Effector memory CD8-positive, alpha-beta T cell (primary cell): ENCODE measurements at places on chromosomes 11 and 22.

- DNase-seq, result no peak
- H3K27ac ChIP-seq, result no peak overlapping the region
- H3K4me3 ChIP-seq, result peak overlapping the region; percentile 89
- peaks cover 2% of the 10 kb centered on the region for H3K36me3 ChIP-seq
- H3K27me3 ChIP-seq, result no peaks in the 10 kb centered on the region
- H3K4me1 ChIP-seq, result peaks cover 16% of the 10 kb centered on the region
These were observed 1.6 kb downstream of the RNF141 start for GRCh38 chr11:10539339-10539738.

- H3K27me3 ChIP-seq, result peaks cover 35% of the 10 kb centered on the region
- H3K36me3 ChIP-seq, result peaks cover 3% of the 10 kb centered on the region
- peak overlapping the region; percentile 54 for H3K27ac ChIP-seq
- peak overlapping the region; percentile 92 for H3K4me3 ChIP-seq
- DNase-seq, result no peak
- peaks cover 14% of the 10 kb centered on the region for H3K4me1 ChIP-seq
These were observed 635 bp upstream of the GRK3 start for GRCh38 chr22:25563761-25564319.

DNA sequence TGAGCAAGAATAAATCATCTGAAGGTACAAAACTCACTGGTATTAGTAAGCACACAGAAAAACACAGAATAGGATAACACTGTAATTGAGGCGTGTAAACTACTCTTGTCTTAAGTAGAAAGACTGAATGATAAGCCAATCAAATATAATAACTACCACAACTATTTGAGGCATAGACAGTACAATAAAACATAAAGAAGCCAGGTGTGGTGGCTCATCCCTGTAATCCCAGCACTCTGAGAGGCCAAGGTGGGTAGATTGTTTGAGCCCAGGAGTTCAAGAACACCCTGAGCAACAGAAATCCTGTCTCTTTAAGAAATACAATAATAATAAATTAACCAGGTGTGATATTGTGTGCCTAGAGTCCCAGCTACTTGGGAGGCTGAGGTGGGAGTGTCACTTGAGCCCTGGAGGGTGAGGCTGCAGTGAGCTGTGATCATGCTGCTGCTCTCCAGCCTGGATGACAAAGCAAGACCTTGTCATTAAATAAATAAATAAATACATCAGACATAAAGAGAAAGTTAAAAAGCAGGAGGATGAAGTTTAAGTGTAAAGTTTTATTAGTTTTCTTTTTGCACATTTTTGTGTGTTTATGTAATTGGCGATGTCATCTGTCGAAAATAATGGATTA is 390.6 kb downstream of the DYNC2H1 start:
- H3K4me1 ChIP-seq, result no peaks in the 10 kb centered on the region
- DNase-seq, result no peak
- no peak overlapping the region for H3K4me3 ChIP-seq
- H3K36me3 ChIP-seq, result no peaks in the 10 kb centered on the region

DNA sequence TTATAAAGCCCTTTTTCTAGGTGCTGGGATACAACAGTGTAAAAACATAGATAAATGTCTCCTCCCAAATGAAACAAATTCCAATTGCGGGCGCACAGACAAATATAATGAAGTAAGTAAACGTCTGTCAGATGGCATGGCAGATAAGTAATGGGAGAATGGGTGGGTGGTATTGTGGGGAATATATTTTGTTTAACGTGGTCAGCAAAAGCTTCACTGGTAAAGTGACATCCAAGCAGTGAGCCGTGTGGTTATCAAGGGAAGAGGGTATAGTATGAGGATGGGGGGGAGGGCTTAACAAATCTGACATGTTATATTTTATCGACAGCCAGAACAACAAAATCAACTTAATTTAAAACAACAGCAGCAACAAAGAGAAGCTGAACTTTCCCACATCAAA is 1.2 kb downstream of the SVIP start:
- H3K4me1 ChIP-seq, result peaks cover 13% of the 10 kb centered on the region
- H3K27me3 ChIP-seq, result no peaks in the 10 kb centered on the region
- peak overlapping the region; percentile 94 for H3K4me3 ChIP-seq
- DNase-seq, result no peak

DNA sequence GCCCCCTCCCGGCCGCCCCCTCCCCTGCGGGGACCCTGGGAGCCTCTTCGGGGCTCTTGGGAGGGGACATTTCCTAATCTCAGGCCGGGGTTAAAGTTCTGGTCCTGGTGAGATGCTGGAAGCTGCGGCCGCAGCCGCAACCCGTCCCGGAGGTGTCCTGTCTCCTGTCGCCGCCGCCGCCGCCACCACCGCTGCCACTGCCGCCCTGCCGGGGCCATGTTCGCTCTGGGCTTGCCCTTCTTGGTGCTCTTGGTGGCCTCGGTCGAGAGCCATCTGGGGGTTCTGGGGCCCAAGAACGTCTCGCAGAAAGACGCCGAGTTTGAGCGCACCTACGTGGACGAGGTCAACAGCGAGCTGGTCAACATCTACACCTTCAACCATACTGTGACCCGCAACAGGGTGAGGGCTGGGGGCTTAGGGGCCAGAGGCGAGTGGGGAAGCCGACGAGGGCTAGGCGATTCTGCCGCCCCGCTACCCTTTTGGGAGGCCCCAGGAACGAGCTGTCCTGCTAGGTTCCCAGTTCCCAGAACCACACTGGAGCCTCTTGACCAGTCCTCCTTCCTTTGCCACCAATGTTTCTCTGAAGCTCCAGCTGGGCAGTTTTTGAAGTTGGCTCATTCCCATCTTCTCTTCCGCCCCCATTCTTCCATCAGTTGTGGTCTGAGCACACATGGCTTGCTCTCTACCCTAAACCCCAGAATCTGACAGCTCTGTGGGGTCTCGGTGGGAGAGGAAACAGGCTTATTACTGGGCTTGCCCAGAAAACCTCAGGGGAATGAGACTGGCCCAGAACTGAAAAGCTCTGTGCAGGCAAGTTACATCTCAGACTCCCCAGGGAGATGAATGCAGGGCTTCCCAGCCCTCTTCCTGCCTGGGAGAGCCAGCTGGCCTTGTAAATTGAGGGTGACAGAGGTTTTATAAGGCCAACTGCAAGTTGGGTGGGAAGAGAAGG is 781 bp downstream of the SIDT2 start:
- H3K4me3 ChIP-seq, result peak overlapping the region; percentile 91
- H3K36me3 ChIP-seq, result peaks cover 25% of the 10 kb centered on the region
- H3K4me1 ChIP-seq, result peaks cover 22% of the 10 kb centered on the region
- H3K27me3 ChIP-seq, result no peaks in the 10 kb centered on the region
- DNase-seq, result peak; percentile 51
- H3K27ac ChIP-seq, result peak overlapping the region; percentile 92

GRCh38 chr11:108734956-108735559 is 70.2 kb downstream of the DDX10 start:
- DNase-seq, result peak; percentile 3
- H3K27ac ChIP-seq, result no peak overlapping the region
- no peaks in the 10 kb centered on the region for H3K27me3 ChIP-seq
- H3K4me1 ChIP-seq, result peaks cover 25% of the 10 kb centered on the region
- H3K4me3 ChIP-seq, result no peak overlapping the region
- H3K36me3 ChIP-seq, result peaks cover 3% of the 10 kb centered on the region
